Activated T-helper 1 cell treated with Interleukin-2 at 50 U/mL for 16 hours (primary cell): ENCODE measurements at places on chromosomes 1 and 21.

GRCh38 chr1:216281757-216282156, 141.5 kb downstream of the USH2A start:
- no peak for DNase-seq

GRCh38 chr1:175591083-175591743, 152.2 kb downstream of the TNR start:
- DNase-seq = no peak

DNA sequence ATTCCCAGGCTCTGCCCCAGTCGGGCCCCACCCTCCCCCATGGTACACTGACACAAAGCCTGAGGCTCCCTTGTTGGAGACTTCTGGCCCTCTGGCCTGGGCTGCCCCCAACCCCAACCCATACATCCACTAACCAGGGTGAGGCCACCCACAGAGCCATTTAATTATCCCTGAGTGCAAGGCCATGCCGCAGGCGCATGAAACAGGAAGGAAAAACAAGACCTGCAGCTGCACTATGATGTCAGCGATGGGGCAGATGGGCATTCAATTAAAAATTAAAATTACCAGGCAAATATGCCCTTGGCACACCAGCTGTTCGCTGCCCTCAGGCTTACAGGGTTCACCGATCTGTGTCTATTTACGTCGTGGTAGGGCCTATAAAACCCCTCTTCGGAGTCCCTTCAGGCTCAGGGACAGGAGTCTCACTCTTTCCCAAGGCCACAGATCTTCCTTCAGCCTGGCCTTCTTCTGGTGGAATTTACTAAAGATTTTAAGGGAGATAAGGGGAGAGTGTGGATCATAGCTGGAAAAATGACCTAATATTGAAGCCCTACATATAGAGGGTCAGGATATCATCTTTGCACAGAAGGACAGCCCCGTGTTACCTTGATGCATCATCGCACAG, 29.6 kb upstream of the RGS16 start:
- no peak for DNase-seq

GRCh38 chr1:197424380-197424779, 156.3 kb downstream of the CRB1 start:
- DNase-seq = no peak

DNA sequence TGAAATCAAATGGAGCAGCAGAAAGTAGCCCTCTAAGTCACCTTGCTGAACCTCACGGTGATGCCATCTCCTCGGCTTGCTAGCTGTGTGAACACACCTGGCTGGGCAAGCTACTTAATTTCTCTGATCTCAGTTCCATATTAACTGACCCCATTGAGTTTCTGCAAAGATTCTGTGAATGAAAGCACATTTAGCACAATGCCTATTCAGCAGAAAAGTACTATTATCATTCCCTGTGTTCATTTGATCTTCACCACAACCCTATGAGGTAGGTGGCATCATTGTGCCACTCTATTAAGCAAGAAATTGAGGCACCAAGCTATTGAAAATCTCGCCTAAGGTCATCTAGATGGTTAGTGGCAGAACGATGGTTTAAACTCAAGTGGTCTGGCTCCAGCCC, 130.1 kb upstream of the HOOK1 start:
- no peak for DNase-seq

- no peak for DNase-seq
Measured at GRCh38 chr1:183757061-183757460, 47.9 kb upstream of the RGL1 start.

- DNase-seq = no peak
Measured at GRCh38 chr1:78081980-78082860, 36.5 kb downstream of the GIPC2 start.

- no peak for DNase-seq
Measured at GRCh38 chr1:14974361-14974760, 179.2 kb upstream of the TMEM51 start.

- no peak for DNase-seq
Measured at GRCh38 chr1:94602802-94603625, 61.5 kb upstream of the F3 start.

DNA sequence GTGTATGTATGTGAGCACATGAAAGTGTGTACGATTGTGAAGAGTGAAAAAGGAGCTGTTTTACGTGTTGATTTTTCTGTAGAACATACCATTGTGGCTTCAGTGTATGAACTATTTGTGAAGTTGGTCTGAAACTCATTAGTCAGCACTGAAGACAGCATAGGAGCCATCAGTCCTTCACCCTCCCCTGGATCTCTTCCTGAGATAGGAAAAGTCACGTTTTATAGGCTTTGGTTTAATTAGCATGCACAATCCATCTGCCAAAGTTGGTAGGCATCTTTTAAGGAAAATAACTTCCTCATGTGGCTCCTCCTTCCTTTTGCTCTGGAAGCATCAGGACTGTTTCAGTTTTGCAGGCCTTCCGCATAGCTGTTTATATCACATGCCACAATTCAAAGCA, 1.4 kb upstream of the RABIF start:
- DNase-seq = no peak
